ENCODE measurements at places on chromosomes 3 and 15.

DNA sequence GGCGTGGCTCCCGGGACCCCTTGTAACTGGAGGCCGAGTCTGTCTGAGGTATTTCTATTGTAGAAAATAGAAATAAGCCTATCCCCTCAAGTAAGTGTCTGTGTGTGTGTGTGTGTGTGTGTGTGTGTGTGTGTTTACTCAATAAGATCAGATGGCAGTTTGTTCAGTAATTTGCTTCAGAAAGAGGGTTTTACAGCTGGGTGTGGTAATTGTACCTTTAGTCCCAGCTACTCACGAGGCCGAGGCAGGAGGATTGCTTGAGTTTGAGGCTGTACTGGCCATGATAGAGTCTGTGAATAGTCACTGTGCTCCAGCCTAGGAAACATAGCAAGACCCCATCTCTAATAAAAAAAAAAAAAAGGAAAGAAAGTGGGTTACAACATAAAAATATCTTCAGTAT is 8.7 kb downstream of the SPINT1 start:
- no peak for ATAC-seq

DNA sequence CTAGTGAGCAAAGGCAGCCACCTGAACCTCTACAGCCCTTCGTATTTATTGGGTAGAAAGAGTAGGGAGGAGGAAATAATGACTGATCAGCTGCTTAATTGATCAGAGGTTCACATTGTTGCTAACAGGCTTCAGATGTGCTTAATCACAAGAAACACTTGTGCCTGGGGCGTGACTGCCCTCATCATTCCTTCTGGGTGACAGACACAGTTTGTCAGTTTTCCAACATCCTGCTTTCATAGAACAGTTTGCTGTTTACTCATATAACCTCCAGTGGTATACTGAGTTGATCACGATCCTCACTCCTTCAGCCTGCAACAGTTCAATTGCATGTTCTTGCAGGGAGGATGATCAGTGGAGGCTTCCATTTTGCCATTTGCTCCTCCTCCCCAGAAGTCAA is 13.6 kb upstream of the CASR start:
- no peak for ATAC-seq

DNA sequence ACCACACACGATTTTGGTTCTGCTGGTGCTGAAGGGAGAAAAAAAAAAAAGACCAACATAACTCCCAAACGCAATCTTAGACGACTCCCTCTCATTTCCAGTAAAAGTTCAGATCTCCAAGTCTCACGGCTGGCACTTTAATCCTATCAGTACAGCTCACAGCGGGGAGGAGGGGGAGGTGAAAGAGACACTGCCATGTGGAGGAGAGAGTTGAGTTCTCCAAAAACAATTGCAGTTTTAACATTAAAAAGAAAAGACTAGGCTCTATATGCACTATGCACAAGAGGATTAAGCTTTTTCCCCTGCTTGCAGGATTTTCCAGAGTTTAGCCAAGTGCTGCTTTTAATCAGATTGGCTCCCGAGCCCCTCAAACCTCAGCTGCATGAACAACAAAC is 16.8 kb downstream of the BMF start:
- ATAC-seq, result no peak

DNA sequence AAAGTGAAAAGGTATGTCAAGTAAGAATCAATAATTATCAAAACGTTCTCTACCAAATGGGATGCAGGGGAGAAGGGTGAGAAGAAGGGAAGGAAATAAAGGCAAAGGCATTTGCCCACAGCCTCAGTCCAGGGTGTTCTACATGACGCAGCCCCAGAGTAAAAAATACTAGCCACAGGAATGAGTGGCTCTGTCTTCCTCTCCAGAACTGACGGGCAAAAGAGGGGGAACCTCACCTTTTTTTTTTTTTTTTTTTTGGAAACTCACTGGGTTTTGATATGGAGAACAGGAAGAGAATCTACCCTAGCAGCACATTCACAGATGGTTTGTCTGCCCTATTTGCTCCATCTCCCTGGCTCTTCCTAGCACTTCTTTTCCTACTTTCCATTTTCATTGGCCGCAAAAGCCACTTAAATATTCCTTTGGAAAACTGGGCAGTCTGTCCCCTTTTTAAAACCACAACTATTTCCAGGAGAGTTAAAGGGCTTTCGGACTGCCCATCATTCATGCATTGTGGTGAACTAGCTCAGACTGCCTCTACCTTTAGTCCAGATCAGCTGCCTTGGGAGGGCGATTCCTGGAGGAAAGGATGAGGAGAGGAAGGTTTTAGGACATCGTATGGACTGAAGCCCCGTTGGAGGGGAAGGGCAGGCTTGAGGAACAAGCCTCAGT is 28.2 kb downstream of the B3GNT5 start:
- no peak for ATAC-seq

DNA sequence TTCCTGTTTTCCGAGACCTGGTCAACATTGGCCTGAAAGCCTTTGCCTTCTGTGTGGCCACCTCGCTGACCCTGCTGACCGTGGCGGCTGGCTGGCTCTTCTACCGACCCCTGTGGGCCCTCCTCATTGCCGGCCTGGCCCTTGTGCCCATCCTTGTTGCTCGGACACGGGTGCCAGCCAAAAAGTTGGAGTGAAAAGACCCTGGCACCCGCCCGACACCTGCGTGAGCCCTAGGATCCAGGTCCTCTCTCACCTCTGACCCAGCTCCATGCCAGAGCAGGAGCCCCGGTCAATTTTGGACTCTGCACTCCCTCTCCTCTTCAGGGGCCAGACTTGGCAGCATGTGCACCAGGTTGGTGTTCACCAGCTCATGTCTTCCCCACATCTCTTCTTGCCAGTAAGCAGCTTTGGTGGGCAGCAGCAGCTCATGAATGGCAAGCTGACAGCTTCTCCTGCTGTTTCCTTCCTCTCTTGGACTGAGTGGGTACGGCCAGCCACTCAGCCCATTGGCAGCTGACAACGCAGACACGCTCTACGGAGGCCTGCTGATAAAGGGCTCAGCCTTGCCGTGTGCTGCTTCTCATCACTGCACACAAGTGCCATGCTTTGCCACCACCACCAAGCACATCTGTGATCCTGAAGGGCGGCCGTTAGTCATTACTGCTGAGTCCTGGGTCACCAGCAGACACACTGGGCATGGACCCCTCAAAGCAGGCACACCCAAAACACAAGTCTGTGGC is 16.9 kb downstream of the TMEM43 start:
- no peak for ATAC-seq

GRCh38 chr3:176623468-176624150 is 573.7 kb downstream of the TBL1XR1 start:
- no peak for ATAC-seq

GRCh38 chr3:64291956-64292355 is 66.7 kb upstream of the PRICKLE2 start:
- ATAC-seq, result no peak

DNA sequence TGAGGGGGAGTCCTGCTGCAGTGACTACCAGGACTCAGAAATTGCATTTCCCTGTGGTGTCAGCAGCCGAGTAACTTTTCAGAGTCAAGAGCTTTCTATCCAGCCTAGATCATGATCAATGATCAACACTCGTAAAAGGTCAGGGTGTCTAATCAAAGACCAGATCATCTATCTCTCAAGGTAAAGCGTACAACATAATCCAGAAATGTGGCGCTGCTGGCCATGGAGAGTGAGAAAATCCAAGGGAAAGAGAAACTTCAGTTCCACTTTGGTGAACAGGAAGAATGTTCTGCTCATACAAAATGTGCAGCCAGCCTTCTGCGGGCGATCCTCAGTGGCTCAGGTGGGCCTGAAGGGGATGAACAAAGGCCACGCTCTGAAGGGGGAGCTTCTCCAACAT is 1005.8 kb upstream of the NR2F2 start:
- ATAC-seq, result no peak

DNA sequence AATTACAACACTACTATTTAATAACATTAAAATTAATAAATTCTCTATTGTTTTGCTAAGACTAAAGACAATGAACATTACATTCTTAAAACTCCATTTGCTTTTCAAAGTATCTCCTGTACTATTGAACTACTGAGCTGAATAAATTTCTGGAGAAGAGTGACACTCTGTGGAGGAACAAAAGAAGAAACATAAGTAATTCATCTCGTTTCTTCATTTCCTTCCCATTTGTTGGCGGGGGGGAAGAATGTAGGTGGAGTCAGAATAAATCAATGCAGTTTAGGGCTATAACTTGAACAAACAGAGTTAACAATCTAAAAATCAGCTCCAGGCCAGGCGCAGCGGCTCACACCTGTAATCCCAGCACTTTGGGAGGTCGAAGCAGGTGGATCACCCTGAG is 32.7 kb downstream of the EFHB start:
- no peak for ATAC-seq

- peak; percentile 98 for ATAC-seq
Measured at GRCh38 chr3:43105596-43106292, at the start of gene POMGNT2. TSS of gene POMGNT2 (minus strand) at chr3:43106079. CDS start at chr3:43081431, 24,648 bp downstream.

GRCh38 chr3:107224026-107224596 is 153.1 kb upstream of the CCDC54 start:
- no peak for ATAC-seq

- ATAC-seq, result no peak
Measured at GRCh38 chr15:81852411-81853149, 193.2 kb downstream of the MEX3B start.

DNA sequence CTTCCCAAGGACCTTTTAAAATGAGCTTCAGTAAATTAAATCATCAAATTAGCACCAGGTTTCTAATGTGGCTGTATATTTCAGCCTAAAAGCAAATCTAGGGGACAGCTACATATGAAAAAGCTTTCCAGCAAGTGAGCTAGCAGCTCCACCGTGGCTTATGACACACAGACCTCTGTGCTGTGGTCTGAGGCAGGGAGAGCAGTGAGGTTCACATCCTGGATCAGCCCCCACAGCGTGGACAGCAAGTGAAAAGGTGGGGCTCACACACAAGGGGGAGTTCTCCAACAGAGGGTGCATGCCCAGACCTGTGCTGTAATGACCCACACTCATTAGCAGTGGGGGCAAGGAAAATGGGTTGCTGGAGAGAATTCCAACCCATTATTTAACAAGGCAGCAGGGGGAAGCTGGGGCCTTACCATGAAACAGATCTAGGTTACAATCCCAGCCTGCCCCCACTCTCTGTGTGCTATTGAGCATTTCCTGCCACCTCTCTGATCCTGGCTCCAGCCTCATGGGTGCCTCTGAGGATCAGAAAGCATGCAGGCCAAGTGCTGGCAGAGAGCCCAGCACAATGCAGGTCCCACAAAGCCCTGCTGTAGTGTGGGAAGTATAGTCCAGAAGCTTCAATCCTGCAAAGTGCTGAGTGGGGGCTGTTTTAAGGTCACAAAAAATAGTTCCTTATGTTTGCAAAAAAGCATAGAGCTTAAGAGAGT is 48.2 kb downstream of the RASGRF1 start:
- no peak for ATAC-seq

DNA sequence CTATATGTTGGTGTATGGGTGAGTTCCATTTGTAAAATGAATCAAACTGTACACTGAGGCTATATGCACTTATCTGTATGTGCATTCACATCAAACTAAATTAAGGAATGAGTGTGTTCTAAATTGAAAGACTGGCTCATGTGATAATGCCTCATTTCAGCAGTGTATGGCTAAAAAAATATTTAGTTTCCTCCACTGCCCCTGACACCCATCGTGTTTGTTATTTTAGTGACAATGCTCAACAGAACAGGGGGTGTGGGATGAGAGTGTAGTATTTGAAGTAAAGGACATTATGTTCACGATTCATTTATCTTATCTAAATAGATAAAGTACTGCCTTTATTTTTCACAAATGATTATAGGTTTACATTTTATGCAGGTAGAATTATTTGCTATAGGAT is 301.1 kb upstream of the ARPP21 start:
- no peak for ATAC-seq

DNA sequence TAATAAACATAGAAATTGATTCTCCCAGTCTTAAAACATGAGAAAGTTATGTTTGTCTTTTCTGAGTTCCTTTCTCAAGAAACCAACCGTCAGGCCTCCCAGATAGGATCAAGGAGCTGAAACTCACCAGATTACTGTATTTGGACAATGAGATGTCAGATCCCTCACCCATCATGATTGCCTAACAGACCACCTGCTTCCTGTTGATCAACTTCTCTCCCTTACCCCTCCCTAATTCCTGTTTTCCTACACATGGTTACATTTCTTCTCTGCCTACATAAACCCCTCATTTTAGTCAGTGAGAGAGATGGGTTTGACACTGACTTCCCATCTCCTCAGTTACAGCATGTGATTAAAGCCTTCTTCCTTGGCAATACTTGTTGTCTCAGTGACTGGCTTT is 917.5 kb downstream of the FHIT start:
- no peak for ATAC-seq

DNA sequence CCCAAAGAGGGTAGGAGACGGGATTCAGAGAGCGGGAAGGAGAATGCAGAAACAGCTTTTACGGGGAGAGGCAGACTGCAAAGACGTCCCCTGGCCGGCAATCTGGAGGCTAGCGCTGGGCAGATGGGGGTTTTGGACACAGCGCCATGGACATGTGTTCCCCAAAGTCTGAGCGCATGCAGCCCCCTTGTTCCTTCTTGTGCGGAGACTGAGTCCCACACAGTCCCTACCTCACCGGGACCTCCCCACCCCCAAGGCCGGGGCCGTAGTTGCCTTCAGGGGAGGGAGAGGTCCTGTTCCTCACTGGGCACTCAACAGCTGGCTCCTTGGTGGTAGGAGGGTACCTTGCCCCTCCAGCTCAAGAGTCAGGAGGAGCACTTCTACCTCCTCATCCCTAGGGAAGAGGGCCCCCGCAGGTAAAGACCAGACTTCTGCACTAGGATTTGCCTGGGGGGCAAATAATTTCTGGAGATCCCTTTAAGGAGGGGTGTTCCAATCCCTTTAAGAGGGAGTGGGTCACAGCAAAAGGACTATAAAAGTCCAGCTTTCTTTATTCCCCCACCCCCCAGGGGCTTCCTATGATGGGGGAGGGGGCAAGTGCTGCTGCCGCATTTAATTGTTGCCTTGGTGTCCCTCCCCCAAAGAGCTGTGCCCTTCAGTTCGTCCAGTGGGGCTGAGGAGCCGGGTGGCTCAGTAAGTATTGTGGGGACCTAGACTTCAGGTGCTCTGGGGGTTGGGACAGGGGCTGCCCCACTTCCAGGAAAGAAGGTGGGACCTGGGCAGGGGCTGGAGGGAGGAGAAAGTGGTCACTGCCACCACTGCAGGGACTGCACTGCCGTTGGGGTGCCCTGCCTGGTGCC is 3.6 kb upstream of the BAHD1 start:
- no peak for ATAC-seq

DNA sequence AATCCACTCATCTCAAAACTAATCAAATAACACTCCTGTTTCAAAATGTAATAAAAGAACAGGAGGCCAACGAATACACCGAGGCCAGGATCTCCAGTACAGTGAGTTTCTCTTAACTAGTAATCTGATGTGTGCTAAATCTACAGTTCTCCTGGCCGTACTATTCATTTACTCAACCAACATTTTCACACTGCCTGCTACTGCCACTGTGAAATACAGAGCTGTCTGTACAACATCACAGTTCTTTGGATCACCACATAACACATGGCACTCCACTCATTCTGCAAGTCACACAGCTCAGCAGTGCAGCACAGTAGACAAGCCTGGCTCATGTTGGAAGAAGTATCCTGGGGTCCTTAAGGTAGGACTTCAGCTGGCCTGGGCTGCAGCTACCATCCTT is 21.9 kb downstream of the RIOX2 start:
- ATAC-seq, result no peak

Data from activated CD4-positive, CD25-positive, alpha-beta regulatory T cell treated with anti-CD3 and anti-CD28 coated beads, Interleukin-2, amount 50 U/mL, for 24 hours (primary cell).